ENCODE measurements at places on chromosomes 1 and 21.

GRCh38 chr21:45178070-45178608 lies 103.8 kb downstream of the ADARB1 start:
- no peak for DNase-seq

GRCh38 chr1:39655578-39656268 lies 16.2 kb downstream of the NT5C1A start:
- DNase-seq: no peak

- no peak for DNase-seq
Observed at GRCh38 chr1:80607064-80607463, 1193.7 kb upstream of the ADGRL2 start.

DNA sequence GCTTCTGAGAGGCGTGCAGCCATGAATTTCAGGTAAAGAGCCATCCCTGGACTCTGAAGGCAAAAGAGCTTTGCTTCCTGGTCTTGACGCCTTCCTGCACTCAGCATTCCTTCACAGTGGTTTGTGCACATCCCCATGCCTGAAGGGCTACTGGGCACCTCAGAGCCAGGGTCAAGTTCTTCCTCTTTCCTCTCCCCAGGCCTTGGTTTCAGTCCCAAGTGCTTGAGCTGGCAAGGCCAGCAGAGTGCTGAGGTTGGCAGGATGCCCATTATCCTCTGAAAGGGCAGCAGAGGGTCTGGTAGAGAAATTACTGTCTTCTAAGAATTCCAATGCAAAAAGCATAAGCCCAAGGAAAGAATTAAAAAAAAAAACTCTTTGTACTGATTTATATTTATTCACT lies 1064.9 kb downstream of the TTLL7 start:
- no peak for DNase-seq

- DNase-seq: no peak
Observed at GRCh38 chr1:233113009-233113879, 162.8 kb downstream of the NTPCR start.

- peak; percentile 10 for DNase-seq
Observed at GRCh38 chr1:74811436-74812179, 78.7 kb downstream of the TYW3 start.

GRCh38 chr1:54894271-54894670 lies 7.3 kb upstream of the DHCR24 start:
- no peak for DNase-seq

DNA sequence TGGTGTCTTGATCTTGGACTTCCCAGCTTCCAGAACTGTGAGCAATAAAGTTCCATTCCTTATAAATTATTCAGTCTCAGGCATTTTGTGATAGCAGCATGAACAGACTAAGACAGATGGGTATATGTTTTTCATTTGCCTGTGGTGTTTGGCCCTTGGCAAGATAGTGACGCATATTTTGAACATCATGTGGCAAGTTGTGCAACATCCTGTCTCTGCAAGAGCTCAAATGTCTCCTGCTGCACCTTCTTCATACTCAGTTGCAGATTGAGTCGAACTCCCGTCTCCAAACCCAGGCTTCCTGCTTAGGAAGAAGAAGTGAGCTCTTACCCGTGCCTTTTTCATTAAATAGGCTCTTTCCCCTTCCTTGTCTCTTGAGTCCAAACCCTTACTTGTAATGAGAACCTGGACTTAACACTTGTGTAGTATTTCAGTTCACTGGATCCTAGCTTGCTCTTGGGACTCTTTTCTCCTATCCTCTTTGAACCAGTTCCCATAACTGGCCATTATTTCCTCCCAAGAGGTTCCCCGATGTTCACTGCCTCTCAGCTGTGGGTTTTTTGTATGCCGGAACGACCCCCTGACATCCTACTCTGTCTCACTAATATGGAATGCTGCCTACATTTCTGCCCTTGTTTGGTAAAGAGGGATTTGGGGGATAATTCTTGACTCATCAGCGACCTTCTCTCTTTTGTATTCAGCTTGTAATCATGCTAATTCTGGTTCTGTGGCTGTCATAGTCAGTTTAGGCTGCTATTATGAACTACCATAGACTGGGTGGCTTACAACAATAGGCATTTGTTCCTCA lies 125.0 kb upstream of the KCNK2 start:
- DNase-seq: no peak

- DNase-seq: no peak
Observed at GRCh38 chr1:224061436-224061835, 52.5 kb upstream of the FBXO28 start.
